ENCODE measurements at places on chromosomes 11 and 22. TPM values are rescaled to one million over a fixed set of nuclear protein-coding genes. Genes with fewer than 3 reads are reported as not detected.
A peak's percentile ranks its signal among the peaks of the same experiment; 100 is the strongest.

- no peaks in the 10 kb centered on the region for H3K36me3 ChIP-seq
- H3K27me3 ChIP-seq, result no peaks in the 10 kb centered on the region
- no peak overlapping the region for H3K4me3 ChIP-seq
- no peaks in the 10 kb centered on the region for H3K4me1 ChIP-seq
These were observed 29.6 kb upstream of the HSPA8 start for GRCh38 chr11:123091506-123091905.

DNA sequence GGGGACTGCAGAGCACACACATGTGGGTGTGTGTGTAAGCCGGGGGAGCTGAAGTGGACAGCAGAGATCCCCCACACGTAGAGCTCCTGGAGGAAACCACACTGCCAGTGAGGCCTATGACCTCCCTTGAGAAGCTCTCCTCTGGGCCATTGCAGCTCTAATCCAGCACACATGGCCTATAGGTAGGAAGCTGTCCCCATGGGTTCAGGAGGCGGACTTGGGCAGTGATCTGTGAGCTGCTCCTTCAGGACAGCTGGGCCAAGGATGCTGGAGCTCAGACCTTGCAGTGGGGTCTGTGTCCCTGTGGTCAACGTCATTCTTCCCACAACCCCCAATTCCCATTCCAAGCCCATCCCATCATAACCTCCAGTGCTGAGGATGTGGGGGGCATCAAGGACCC lies 29.8 kb downstream of the IGLL5 start:
- no peaks in the 10 kb centered on the region for H3K27me3 ChIP-seq
- H3K27ac ChIP-seq, result no peak overlapping the region
- H3K4me3 ChIP-seq, result no peak overlapping the region
- no peaks in the 10 kb centered on the region for H3K36me3 ChIP-seq

DNA sequence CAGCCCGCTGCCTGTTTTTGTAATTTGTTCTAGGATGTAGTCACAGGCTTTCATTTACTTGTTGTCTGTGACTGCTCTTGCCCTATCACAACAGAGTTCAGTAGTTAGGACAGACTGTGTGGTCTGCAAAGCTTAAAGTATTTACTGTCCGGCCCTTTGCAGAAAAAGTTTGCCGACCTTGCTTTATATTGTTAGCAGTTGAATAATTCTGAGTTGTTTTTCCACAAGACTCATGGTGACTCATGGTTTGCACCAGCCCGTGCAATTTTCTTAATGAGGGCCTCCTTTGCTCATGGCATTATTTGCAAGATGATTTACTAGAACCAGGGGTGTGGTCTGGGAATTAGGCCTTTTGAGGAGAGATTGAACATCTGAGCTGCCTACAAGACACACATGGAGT lies 110.6 kb downstream of the SCN3B start:
- H3K27me3 ChIP-seq, result no peaks in the 10 kb centered on the region
- H3K4me1 ChIP-seq, result no peaks in the 10 kb centered on the region
- H3K36me3 ChIP-seq, result no peaks in the 10 kb centered on the region
- no peak for DNase-seq

DNA sequence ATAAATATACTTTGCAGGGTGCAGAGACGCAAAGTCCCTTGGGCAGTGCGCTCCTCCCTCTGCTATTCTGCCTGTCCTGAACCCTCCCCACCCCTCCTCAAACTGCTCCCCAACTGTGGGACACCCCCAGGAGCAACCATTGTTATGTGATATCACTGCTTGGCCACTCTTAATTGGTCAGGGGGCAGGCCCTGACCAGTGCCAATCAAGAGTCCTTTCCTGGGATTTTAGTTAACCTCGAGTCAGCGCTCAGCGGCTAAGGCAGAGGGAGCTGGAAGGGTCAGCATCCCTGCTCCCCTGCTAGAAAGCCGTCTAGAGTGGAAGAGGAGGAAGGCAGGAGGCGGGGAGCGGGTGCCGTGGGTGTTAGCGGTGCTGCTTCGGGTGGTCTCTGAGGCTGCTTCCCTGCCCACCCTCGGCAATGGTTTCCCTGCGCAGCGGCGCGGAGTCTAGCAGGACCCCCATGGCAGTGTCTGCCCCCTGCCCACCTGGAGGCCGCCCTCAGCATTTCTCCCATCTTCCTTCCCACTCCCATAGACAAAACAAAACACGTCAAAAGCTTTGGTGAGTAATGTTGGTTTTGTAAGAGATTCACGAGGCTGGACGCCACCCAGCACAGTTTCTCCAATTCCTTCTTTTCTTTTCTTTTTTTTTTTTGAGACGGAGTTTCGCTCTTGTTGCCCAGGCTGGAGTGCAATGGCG lies 38.4 kb upstream of the A4GALT start:
- H3K4me3 ChIP-seq, result no peak overlapping the region
- no peak overlapping the region for H3K27ac ChIP-seq
- peaks cover 5% of the 10 kb centered on the region for H3K27me3 ChIP-seq
- no peaks in the 10 kb centered on the region for H3K4me1 ChIP-seq
- no peak for DNase-seq

DNA sequence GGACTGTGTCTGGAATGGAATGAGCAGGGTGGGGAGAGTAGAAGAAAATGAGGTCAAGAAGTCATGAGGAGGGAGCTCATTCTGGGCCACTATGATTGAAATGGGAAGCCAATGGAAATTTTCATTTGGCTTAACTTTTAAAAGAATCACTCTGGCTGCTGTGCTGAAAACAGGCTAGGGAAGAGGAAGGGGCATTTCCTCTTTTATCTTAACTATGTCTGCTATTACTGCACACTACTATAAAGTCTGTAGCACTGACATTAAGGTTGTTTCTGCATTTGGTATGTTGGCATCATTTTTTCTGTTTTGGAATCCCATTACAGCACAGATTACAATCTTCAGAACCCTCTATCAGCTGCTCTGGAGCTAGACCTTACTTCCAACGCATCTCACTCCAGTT lies 8.2 kb downstream of the PATL1 start:
- H3K27ac ChIP-seq, result no peak overlapping the region
- H3K4me3 ChIP-seq, result no peak overlapping the region
- H3K27me3 ChIP-seq, result no peaks in the 10 kb centered on the region
- DNase-seq, result no peak

DNA sequence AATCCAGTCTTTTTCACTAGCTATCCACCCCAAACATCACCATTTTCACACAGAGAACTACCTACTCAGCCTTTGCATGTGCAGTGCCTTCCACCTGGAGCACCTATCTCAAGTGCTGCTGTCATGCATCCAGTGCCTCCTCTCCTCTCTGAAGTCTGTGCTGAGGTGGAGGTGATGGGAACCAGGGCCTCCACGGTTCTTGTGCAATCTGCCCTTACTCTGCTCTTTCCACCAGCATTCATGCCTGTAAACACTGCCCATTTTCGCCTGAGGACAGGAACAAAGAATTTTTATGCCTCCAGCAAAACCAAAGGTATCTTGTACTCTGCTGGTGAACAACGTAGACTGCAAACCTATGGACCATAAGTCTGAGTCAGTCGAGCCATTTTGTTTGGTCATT lies 27.0 kb downstream of the PITPNB start:
- no peak for DNase-seq
- H3K36me3 ChIP-seq, result peaks cover 53% of the 10 kb centered on the region
- peaks cover under 1% of the 10 kb centered on the region for H3K4me1 ChIP-seq

- no peaks in the 10 kb centered on the region for H3K27me3 ChIP-seq
- peaks cover 7% of the 10 kb centered on the region for H3K36me3 ChIP-seq
- peak overlapping the region; percentile 78 for H3K4me3 ChIP-seq
- peak overlapping the region; percentile 96 for H3K27ac ChIP-seq
- peak; percentile 95 for DNase-seq
These were observed 1.1 kb downstream of the CDC42EP1 start for GRCh38 chr22:37561212-37562048.

DNA sequence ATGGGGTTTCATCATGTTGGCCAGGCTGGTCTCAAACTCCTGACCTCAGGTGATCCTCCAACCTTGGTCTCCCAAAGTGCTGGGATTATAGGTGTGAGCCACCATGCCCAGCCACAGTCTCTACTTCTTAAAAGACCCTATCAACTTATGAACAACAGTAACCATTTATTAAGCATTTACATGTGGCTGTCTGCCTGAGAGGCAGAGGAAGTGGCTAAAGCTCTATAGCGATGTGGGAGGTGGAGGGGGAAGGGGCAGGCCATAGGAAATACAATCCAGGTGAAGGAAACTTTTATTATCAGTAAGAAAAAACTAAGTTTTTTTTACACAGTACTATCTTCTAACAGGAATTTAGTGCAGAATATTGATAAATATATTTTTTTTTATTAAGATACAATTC lies 87.8 kb upstream of the PHOX2A start:
- no peak overlapping the region for H3K27ac ChIP-seq
- peaks cover 7% of the 10 kb centered on the region for H3K4me1 ChIP-seq
- no peak overlapping the region for H3K4me3 ChIP-seq
- H3K27me3 ChIP-seq, result no peaks in the 10 kb centered on the region
- no peaks in the 10 kb centered on the region for H3K36me3 ChIP-seq

Gene TSSK2
- total RNA-seq, result 0.25 TPM

DNA sequence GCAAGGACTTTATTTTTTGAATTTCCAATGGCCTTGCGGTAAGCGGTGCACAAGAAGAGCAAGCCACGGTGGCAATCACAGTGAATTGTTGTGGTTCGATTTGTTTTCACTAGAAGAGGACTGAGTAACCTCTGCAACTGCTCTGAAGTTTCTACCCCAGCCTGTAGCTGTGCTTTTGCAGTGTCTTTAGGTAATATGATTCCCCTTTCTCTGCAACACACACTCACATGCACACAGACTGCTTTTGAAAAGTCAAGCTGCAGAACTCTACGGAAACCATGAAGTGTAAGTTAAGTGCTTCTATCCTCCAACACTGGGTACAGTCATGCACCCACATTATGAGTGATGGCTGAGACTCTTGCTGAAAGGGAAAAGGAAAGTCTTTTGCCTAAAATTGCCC lies 38.4 kb downstream of the CD44 start:
- H3K36me3 ChIP-seq, result peaks cover 15% of the 10 kb centered on the region
- H3K27ac ChIP-seq, result no peak overlapping the region
- no peaks in the 10 kb centered on the region for H3K27me3 ChIP-seq
- H3K4me3 ChIP-seq, result no peak overlapping the region

DNA sequence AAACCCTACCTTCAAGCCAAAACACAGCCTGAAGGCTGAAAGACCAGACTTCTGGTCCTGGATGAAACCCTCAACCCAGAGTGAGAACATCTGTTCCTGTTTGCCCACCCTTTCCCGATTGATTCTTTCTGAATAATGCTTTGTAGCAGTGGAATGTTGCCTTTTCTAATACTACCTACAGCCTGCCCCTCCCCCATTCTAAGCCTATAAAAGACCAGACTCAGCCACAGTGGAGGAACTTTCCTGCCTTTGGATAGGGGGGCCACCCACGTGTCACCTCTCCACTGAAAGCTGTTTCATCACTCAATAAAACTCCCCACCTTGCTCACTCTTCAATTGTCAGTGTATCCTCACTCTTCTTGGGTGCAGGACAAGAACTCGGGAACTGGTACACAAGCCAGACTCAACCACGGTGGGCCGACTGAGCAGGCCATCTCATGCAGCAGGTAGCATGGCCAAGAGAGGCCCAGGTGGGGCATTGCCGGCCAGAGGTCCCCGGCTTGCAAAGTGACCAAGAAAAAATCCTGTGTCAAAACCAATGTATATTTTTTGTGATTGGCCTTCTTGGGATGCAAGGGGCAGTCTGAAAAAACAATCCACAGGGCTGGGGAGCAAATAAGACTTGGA lies 6.6 kb upstream of the APOL6 start:
- H3K4me3 ChIP-seq, result no peak overlapping the region
- no peak overlapping the region for H3K27ac ChIP-seq
- no peaks in the 10 kb centered on the region for H3K36me3 ChIP-seq
- peaks cover 22% of the 10 kb centered on the region for H3K4me1 ChIP-seq
- DNase-seq, result no peak
- no peaks in the 10 kb centered on the region for H3K27me3 ChIP-seq
